ENCODE measurements at places on chromosomes 6 and 20. TPM values are rescaled to one million over a fixed set of nuclear protein-coding genes. Genes with fewer than 3 reads are reported as not detected.

- DNase-seq, result no peak
Observed at GRCh38 chr6:70709826-70710225, 42.1 kb downstream of the SMAP1 start.

GRCh38 chr20:48163505-48163904, 378.2 kb upstream of the SULF2 start:
- no peak for DNase-seq

CNBD2 gene
- 4.5 TPM for total RNA-seq

ADGRF4 gene
- total RNA-seq, result 0.13 TPM

RCAN2 gene
- 33.2 TPM for total RNA-seq

SLC17A2 gene
- total RNA-seq, result not detected
